Left lung (tissue), 14 donors: ENCODE measurements at places on chromosomes 4 and X. TPM values are rescaled to one million over a fixed set of nuclear protein-coding genes. Genes with fewer than 3 reads are reported as not detected.

SPACA5 gene
- not detected for total RNA-seq

TCEAL6 gene
- total RNA-seq: not detected

C1QTNF7 gene
- total RNA-seq: 2.1 TPM

FAM53A gene
- total RNA-seq: 1.8 TPM

UGT2B7 gene
- total RNA-seq: 1.5 TPM

PNMA3 gene
- 0.12 TPM for total RNA-seq

DNA sequence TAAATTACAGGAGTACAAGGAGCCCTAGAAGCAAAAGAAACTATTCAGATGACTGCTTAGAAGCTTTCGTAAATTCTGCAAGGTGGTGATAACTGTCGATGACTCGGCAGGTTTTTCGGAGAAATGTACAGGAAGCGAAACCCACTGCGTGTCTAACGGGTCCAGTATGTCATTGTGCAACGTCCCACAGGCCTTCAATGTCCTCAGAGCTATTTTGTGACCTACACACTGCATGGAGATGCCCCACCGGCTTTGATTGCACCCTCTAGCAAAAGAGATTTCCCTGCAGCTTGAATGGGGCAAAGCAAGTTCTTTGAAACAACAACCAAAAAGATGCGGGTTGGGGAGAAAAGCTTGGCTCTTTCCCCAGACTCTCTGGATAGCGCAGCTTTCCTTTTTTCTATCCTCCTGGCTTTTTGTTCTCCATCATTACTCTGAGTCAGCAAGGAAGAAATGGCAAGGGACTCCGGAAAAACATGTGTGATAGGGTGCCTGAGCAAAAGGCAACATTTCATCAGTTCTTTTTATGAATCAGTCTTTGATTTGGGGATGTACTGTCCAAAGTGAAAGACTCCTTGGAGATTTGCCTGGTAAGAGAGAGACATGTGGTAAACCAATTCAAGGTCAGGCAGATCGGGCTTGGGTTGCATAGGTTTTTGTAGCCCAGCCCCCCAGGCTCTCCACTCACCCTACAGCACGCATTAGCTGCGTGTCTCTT, 112.0 kb upstream of the TBL1X start:
- peak overlapping the region; percentile 8 for H3K27ac ChIP-seq
- no peaks in the 10 kb centered on the region for H3K36me3 ChIP-seq
- H3K4me3 ChIP-seq: no peak overlapping the region
- DNase-seq: peak; percentile 62

DNA sequence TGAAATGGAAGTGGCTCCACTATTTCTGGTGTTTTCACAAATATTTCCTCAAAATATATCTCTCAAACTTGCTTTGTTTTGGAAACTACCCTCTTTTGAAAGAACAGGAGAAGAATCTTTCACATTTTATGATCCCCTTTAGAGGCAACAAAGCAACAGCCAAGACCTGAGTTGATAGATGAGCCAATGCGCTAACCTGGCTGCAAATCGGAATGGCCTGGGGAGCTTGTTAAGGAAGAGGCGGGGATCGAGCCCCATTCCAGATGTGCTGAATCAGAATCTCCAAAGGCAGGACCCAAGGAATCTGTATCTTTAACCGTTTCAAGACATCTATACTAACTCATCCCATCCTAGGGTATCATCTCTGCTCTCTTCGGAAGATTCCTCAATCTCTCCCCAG, 181.3 kb downstream of the GPC3 start:
- H3K4me1 ChIP-seq: no peaks in the 10 kb centered on the region
- H3K27me3 ChIP-seq: peaks cover 11% of the 10 kb centered on the region
- DNase-seq: no peak
- no peak overlapping the region for H3K4me3 ChIP-seq

DNA sequence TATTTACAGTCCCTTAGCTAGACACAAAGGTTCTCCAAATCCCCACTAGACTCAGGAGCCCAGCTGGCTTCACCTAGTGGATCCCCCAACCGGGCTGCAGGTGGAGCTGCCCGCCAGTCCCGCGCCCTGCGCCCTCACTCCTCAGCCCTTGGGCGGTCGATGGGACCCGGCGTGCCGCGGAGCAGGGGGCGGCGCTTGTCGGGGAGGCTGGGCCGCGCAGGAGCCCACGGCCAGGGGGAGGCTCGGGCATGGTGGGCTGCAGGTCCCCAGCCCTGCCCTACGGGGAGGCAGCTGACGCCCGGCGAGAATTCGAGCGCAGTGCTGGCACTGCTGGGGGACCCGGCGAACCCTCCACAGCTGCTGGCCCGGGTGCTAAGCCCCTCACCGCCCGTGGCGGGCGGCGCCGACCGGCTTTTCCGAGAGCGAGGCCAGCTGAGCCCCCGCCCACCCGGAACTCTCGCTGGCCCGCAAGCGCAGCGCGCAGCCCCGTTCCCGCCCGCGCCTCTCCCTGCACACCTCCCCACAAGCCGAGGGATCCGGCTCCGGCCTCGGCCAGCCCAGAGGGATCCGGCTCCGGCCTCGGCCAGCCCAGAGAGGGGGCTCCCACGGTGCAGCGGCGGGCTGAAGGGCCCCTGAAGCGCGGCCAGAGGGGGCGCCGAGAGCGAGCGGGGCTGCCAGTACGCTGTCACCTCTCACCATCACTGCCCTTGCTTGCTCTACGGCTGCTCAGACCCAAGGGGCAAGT, 39.4 kb downstream of the WFS1 start:
- no peak for DNase-seq
- H3K36me3 ChIP-seq: no peaks in the 10 kb centered on the region
- H3K27ac ChIP-seq: peak overlapping the region; percentile 50
- H3K4me3 ChIP-seq: peak overlapping the region; percentile 35

GRCh38 chrX:2502120-2502667, 1.4 kb upstream of the DHRSX start:
- DNase-seq: no peak
- no peaks in the 10 kb centered on the region for H3K36me3 ChIP-seq
- no peak overlapping the region for H3K27ac ChIP-seq

DNA sequence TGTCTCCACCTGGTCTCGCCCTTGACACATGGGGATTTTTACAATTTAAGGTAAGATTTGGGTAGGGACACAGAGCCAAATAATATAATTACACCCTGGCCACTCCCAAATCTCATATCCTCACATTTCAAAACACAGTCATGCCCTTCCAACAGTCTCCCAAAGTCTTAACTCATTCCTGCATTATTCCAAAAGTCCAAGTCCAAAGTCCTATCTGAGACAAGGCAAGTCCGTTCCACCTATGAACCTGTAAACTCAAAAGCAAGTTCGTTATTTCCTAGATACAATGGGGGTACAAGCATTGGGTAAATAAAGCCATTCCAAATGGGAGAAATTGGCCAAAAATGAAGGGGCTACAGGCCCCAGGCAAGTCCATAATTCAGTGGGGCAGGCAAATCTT, 380.8 kb downstream of the CXXC4 start:
- no peak overlapping the region for H3K4me3 ChIP-seq
- no peaks in the 10 kb centered on the region for H3K4me1 ChIP-seq
- H3K27me3 ChIP-seq: no peaks in the 10 kb centered on the region
- H3K27ac ChIP-seq: no peak overlapping the region
- no peaks in the 10 kb centered on the region for H3K36me3 ChIP-seq

DNA sequence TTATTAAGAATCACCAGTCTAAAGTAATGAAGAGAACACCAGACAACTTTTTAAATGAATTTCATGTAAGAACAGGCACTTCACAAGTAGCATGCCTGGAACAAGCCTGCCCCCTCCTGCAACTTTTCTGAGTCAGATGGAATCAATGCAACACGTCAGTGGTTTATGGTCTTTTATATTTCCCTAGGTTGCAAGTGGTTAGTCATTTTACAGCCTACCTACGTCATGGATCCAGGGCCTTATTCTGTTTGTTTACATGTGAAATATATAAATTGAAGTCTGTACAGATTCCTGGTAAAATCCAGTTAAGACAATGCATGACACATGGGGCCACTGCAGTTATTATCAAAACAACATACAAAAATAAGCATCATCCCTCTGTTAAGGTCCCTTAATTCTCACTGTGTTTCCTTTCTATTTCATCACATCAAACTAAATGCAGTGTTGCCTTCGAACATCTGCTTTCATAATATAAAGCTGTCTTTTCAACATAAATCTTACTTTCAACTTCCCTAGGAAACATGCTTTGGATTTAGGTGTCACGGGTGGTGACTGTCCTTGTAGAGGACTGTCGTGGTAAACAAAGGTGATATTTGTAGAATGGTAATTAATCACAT, 309.3 kb downstream of the FRMPD4 start:
- no peaks in the 10 kb centered on the region for H3K27me3 ChIP-seq
- no peak overlapping the region for H3K4me3 ChIP-seq
- H3K36me3 ChIP-seq: no peaks in the 10 kb centered on the region
- no peaks in the 10 kb centered on the region for H3K4me1 ChIP-seq
- no peak for DNase-seq
- H3K27ac ChIP-seq: no peak overlapping the region

DNA sequence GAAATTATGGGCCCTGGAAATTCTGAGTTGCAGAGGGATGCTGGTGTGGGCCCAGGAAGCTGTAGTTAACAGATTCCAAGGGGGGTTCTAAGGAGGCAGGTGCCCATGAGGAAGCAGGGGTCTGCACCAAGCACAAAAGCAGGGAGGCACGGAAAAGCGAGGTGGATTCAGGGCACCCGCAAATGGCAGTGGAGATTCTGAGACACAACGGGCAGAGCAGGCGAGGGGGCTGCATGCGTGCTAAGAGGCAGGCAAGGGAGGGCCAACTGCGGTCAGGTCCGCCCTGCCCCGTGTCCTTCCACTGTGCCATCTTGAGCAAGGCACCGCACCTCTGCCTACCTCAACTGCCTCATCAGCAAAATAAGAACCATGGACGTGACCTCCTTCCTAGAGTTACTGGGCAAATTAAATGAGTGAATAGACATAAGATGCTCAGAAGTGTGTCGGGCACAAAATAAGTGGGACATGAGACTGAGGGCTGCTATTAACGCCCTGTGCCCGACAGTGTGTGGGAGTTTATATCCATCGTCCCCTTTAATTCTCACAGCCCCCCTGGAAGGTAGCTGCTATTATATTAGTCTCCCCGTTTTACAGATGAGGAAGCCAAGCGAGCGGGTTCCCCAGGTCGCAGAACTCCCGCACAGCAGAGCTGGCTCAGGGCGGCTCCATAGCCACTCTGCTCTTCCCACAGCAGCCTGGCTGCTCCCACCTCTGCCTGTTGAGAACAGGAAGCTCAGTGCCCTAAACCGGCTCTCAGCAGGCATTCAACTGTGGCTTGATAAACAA, 67.6 kb downstream of the PPP2R2C start:
- H3K27ac ChIP-seq: no peak overlapping the region
- no peak overlapping the region for H3K4me3 ChIP-seq
- peaks cover 10% of the 10 kb centered on the region for H3K27me3 ChIP-seq
- no peak for DNase-seq
- no peaks in the 10 kb centered on the region for H3K36me3 ChIP-seq

DNA sequence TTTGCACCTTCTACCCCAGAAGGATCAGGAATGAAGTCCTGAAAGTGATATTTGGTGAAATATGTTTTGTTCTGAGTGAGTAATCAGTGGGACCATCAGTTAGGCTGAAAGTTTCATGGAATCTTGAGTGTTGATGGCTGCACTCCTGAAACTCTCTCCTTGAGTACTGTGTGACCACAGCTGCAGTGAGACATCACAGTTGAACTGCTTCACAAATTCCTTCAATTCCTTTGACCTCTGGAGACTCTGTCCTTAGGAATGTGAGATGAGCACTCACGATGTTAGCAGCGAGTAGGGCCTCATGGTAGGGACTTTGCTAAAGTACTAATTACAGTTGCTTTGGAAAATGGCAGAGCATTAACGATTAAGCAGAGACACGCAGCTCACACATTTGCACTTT, 142.9 kb upstream of the SLC4A4 start:
- H3K27me3 ChIP-seq: no peaks in the 10 kb centered on the region
- H3K4me1 ChIP-seq: no peaks in the 10 kb centered on the region
- no peak overlapping the region for H3K27ac ChIP-seq
- H3K36me3 ChIP-seq: no peaks in the 10 kb centered on the region
- DNase-seq: no peak
- H3K4me3 ChIP-seq: no peak overlapping the region

DNA sequence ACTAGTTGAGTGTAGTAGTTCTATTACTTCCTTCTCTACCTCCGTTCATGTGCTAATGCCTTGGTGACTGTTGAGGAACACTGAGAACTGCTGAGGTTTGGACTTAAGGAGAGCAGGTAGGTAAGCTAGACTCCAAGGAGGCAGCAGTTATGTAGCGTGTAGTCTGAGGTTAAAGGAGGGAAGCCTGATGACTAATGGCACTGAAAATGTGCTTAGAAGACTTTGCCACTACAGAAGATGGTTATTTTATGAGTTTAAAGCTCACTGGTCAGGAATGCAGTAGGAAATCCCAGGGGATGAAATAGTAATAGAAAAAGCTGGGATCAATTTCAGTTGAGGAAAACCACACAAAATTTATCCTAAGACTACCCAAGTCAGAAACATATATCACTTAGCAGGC, 1077.3 kb downstream of the RAPGEF2 start:
- H3K36me3 ChIP-seq: no peaks in the 10 kb centered on the region
- no peaks in the 10 kb centered on the region for H3K27me3 ChIP-seq
- H3K4me1 ChIP-seq: no peaks in the 10 kb centered on the region
- no peak overlapping the region for H3K27ac ChIP-seq

- H3K36me3 ChIP-seq: no peaks in the 10 kb centered on the region
- H3K27me3 ChIP-seq: no peaks in the 10 kb centered on the region
- H3K4me3 ChIP-seq: no peak overlapping the region
- DNase-seq: no peak
Observed at GRCh38 chr4:53912766-53913497, 151.5 kb downstream of the CHIC2 start.

- H3K27me3 ChIP-seq: no peaks in the 10 kb centered on the region
- no peaks in the 10 kb centered on the region for H3K4me1 ChIP-seq
- no peaks in the 10 kb centered on the region for H3K36me3 ChIP-seq
- no peak overlapping the region for H3K27ac ChIP-seq
Observed at GRCh38 chrX:79452881-79453280, 85.7 kb upstream of the ITM2A start.

DNA sequence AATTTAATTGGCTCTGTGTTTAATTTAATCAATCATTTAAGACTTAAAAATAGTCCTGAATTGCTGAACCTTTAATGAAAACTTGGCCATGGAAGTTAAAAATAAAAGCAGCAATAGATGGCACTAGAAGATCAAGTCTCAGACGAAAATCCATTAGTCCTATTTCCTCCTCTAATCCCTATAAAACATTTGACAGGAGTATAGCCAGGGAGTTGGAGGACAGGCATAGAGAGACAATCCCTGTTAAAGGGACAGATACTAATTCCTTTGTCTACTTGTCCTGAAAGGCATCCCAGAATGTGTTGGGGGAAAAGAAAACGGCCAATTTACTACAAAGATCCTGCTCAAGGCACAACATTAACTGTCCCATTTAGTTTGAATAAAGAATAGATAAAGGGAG, 276.3 kb upstream of the TACR3 start:
- DNase-seq: no peak
- H3K27ac ChIP-seq: no peak overlapping the region
- no peaks in the 10 kb centered on the region for H3K36me3 ChIP-seq
- no peaks in the 10 kb centered on the region for H3K4me1 ChIP-seq

DNA sequence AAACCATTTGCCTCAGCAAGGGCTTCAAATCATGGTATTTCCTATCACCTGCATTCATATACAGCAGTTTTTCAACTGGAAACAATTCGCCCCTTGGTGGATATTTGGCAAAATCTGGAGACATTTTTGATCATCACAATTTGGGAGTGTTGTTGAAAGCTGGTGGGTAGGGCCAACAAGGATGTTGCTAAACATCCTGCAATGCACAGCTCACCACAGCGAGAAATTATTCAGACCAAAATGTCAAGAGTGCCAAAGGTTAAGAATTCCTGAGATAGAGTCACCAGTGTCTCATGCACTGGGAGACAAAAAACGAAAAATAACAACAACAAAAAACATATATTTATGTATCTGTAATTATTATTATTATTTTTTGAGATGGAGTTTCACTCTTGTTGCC, 435.2 kb upstream of the CTSO start:
- H3K27ac ChIP-seq: no peak overlapping the region
- no peak overlapping the region for H3K4me3 ChIP-seq
- no peaks in the 10 kb centered on the region for H3K36me3 ChIP-seq
- H3K4me1 ChIP-seq: no peaks in the 10 kb centered on the region
- DNase-seq: no peak
